Esophagus muscularis mucosa (tissue), 4 donors: ENCODE measurements at places on chromosomes 13 and 19. TPM values are rescaled to one million over a fixed set of nuclear protein-coding genes. Genes with fewer than 3 reads are reported as not detected.

The C19orf85 gene
- total RNA-seq = not detected

The ADAMTSL5 gene
- total RNA-seq = 4.2 TPM

The LGALS4 gene
- total RNA-seq = 0.42 TPM

The LIG1 gene
- 7.3 TPM for total RNA-seq

The SIRT2 gene
- 91.1 TPM for total RNA-seq

The EDNRB gene
- total RNA-seq = 16.2 TPM

The ZNF534 gene
- 0.45 TPM for total RNA-seq
